ENCODE measurements at places on chromosomes 16 and 17. TPM values are rescaled to one million over a fixed set of nuclear protein-coding genes. Genes with fewer than 3 reads are reported as not detected.

The CFAP97D1 gene
- not detected for total RNA-seq

The RGS9 gene
- 2.4 TPM for total RNA-seq

The RHBDL3 gene
- total RNA-seq = 124 TPM

The FSCN2 gene
- 6.1 TPM for total RNA-seq

The KRTAP4-6 gene
- not detected for total RNA-seq

The NPIPA2 gene
- total RNA-seq = 21.2 TPM

The PRAC2 gene
- not detected for total RNA-seq

The FMNL1 gene
- total RNA-seq = 24.2 TPM

The C17orf67 gene
- total RNA-seq = not detected

The SHBG gene
- total RNA-seq = not detected

The SLC2A4 gene
- 0.42 TPM for total RNA-seq

The ALOX12 gene
- not detected for total RNA-seq

The MOSMO gene
- 13.0 TPM for total RNA-seq

The GAST gene
- not detected for total RNA-seq

The EFNB3 gene
- total RNA-seq = 17.9 TPM

The COPZ2 gene
- total RNA-seq = not detected

The IRF8 gene
- total RNA-seq = 1.0 TPM

The KRTAP2-2 gene
- not detected for total RNA-seq

The RSAD1 gene
- 22.0 TPM for total RNA-seq

The RRAD gene
- 1.1 TPM for total RNA-seq

The KRTAP1-1 gene
- not detected for total RNA-seq

The IGSF6 gene
- not detected for total RNA-seq

The TBC1D3L gene
- 76.4 TPM for total RNA-seq

The PLA2G10 gene
- not detected for total RNA-seq

The TMEM235 gene
- total RNA-seq = not detected
